ENCODE measurements at places on chromosomes 1 and 21.

DNA sequence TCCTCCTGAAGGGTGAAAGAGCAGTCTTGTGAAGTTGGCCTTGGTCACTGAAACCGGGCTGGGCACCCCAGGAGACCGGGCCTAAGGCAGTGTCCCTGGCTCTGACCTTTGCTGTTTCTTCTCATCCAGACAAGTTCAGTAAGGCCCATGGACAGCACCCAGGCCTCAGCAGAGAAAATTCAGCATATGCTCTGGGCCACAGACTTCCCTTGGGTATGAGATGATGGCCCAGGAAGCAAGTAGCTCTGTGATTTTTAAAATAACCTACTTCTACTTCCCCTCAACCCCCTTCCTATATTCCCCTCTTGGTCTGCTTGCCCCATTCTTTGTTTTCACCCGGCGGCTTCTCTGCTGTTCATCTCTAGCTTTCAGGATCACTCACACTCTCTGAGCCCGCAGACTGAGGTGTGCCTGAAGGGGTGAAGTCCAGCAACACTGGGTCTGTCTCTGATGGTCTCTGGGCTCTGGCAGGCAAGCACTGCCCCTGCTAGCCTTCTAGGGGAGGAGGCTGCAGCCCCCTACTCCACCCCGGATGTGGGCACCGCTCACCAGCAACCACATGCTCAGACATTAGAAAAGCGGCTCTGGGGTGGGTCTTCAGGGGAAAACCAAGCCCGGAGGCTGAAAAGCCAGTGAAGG is 2.9 kb upstream of the GPR25 start:
- DNase-seq: peak; percentile 35

GRCh38 chr1:8465013-8465412 is 147.1 kb downstream of the SLC45A1 start:
- DNase-seq: no peak

- DNase-seq: no peak
Measured at GRCh38 chr1:11741919-11742558, 6.1 kb downstream of the AGTRAP start.

DNA sequence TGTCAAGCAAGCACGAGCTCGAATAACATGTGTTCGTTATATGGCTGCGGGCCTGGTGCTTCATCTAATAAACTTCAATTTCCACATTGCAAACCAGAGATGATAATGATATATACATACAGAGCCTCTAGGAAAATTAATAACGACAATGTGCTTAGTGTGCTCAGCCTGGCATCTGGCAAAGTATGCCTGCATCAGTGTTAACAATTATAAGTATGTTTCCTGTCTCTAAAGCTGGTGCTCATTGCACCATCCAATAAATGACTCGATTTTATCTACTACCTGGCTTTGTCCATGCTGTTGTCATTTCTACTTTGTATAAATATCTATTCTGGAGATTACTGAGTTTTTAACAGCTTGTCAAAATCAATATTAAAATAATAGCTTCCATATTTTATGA is 1402.6 kb downstream of the MRPL39 start:
- no peak for DNase-seq

- DNase-seq: no peak
Measured at GRCh38 chr1:185398022-185398421, 81.0 kb upstream of the IVNS1ABP start.

DNA sequence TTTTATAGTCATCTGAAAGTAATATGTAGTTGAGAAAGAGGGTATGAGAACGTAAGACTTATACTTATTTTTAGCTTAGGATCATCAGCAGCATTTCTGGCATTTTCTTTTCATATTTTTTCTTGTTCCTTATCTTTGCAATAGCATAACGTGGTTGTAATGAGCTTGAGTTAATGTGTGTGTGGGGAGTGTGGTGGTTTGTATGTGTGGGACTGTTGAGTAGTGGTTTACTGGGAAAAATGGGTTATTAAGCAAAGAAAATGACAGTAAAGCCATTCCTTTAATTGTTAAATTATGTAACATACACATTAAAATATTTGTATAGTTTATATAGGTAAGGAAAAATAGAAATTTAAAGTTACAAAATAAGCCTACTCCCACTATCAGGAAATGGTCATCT is 15.2 kb downstream of the PIP5K1A start:
- no peak for DNase-seq

- no peak for DNase-seq
Measured at GRCh38 chr1:183069562-183070216, 46.5 kb downstream of the LAMC1 start.

- DNase-seq: no peak
Measured at GRCh38 chr1:66768965-66769364, 16.7 kb downstream of the DYNLT5 start.

Data from activated effector memory CD4-positive, alpha-beta T cell treated with Interleukin-2 at 50 U/mL for 16 hours (primary cell).